ENCODE measurements at places on chromosomes 4 and X. TPM values are rescaled to one million over a fixed set of nuclear protein-coding genes. Genes with fewer than 3 reads are reported as not detected.

DNA sequence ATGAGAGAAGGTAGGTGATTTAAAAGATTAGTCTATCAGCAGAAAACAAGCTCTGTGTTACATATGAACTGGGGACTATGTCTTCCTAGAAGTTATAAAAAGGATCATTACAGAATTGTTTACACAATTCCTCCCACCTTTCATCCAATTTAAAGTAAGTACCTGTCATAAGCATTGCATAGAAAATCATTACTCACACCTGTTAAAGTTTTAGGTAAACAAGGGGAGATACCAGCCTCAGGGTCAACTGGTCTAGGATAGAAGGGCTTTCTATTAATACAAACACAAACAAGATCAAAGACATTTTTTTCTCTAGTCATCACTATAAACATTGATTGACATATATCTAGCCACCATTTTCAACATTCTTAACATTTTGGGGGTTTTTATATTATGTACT lies 333.9 kb downstream of the ARHGAP24 start:
- DNase-seq = no peak
- no peaks in the 10 kb centered on the region for H3K27me3 ChIP-seq
- H3K27ac ChIP-seq = peak overlapping the region; percentile 90
- H3K4me3 ChIP-seq = no peak overlapping the region
- H3K36me3 ChIP-seq = no peaks in the 10 kb centered on the region

DNA sequence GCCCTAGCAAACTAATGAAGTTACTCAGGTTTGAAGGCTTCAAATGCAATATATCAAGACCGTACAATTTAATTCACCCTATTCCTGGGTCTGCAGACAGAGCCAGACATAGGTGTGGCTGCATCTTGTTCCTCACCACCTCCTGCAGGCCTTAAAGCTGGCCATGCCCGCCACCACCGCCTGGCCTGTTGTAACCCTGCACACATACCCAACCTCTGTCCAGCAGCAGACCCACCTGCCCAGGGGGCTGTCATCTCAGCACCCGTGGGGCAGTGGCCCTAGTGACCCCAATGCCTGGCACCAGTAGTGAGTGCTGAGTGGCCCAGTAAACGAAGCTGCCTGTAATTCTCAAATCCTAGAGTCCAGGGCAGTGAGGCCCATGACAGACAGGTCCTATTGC lies 40.7 kb downstream of the ZBTB49 start:
- no peaks in the 10 kb centered on the region for H3K36me3 ChIP-seq
- H3K4me1 ChIP-seq = peaks cover 9% of the 10 kb centered on the region
- H3K4me3 ChIP-seq = no peak overlapping the region
- peak; percentile 77 for DNase-seq
- H3K27me3 ChIP-seq = no peaks in the 10 kb centered on the region
- no peak overlapping the region for H3K27ac ChIP-seq

DNA sequence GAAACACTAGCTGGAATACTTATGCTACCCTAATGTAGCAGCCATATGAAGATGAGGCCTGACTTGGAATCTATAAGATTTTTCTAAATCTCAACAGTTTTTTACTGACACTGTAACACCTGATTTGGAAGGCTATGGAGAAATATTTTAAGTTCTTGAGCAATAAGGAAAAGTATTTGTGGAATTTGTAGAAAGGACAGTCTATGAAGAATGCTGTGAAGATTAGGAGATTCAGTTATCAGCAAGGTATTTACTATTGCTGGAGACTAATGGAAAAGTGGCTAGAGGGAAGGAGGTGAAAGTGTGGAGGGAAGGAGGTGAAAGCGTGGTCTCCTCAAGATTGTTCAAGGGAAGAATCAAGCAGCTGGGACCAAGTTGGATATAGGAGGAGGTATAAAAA lies 190.0 kb upstream of the EMCN start:
- no peak overlapping the region for H3K27ac ChIP-seq
- H3K4me1 ChIP-seq = peaks cover 3% of the 10 kb centered on the region
- no peak for DNase-seq
- H3K4me3 ChIP-seq = no peak overlapping the region

DNA sequence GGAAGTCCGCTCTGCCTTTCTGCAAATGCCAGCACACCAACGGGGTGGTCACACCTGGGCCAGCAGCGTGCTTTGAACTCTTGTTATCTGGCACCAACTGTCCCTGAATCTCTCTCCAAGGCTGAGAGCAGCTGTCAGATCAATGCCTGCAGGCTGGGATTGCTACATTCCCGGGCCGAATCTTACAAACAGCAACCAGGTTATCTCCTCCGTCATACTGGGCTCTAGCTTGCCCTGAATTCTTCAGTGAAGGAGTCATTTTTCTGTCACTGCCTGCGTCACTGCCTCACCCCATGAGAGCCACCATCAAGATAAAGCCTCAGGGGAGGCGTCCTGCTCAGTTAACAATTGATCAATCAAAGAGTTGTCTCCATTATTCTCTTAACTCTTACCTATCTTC lies 329.4 kb upstream of the PPARGC1A start:
- peaks cover 1% of the 10 kb centered on the region for H3K36me3 ChIP-seq
- H3K4me1 ChIP-seq = no peaks in the 10 kb centered on the region
- no peak overlapping the region for H3K27ac ChIP-seq
- H3K4me3 ChIP-seq = no peak overlapping the region

- no peaks in the 10 kb centered on the region for H3K27me3 ChIP-seq
- H3K27ac ChIP-seq = no peak overlapping the region
- H3K36me3 ChIP-seq = no peaks in the 10 kb centered on the region
- no peaks in the 10 kb centered on the region for H3K4me1 ChIP-seq
- no peak overlapping the region for H3K4me3 ChIP-seq
These were observed 116.3 kb downstream of the BMP15 start for GRCh38 chrX:51026862-51027261.

DSPP gene
- total RNA-seq = not detected

- H3K27ac ChIP-seq = no peak within 1 kb of the TSS
- H3K4me3 ChIP-seq = peak within 1 kb of the TSS; percentile 76
- H3K36me3 ChIP-seq = no peaks in the 10 kb centered on the region
These were observed at the start of gene DDIT4L for GRCh38 chr4:100189820-100190642. DDIT4L (minus strand) TSS chr4:100190468; CDS start chr4:100189983, 485 bp downstream.

PLXNB3 gene
- total RNA-seq = 36.3 TPM

GRCh38 chrX:37047776-37048175 lies 39.6 kb downstream of the FAM47C start:
- no peaks in the 10 kb centered on the region for H3K4me1 ChIP-seq
- no peak for DNase-seq
- no peak overlapping the region for H3K4me3 ChIP-seq
- H3K36me3 ChIP-seq = no peaks in the 10 kb centered on the region

DACH2 gene
- not detected for total RNA-seq

- DNase-seq = no peak
- no peaks in the 10 kb centered on the region for H3K36me3 ChIP-seq
- H3K4me1 ChIP-seq = peaks cover 50% of the 10 kb centered on the region
These were observed 407 bp downstream of the IL13RA1 start for GRCh38 chrX:118727686-118728339.

DNA sequence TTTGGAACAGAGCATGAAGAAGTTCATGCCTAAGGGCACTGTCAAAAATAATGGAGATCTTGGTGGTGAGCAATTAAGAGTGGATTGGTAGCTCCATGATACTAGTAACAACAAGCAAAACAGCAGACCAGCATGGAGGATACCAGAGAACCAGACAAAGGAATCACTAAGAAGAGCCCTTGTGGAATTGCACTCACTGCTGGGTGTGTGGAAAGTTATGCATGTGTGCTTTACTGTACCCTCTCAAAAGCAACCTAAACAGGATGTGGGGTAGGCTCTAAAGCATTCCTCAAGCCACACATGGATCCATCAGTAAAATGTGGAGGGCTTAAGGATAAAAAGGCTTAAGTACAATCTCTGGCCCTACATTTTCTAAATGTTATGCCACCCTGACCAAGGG lies 69.5 kb downstream of the AR start:
- H3K4me1 ChIP-seq = peaks cover 25% of the 10 kb centered on the region
- no peak overlapping the region for H3K4me3 ChIP-seq
- no peak for DNase-seq
- no peaks in the 10 kb centered on the region for H3K27me3 ChIP-seq

BEX1 gene
- 6.0 TPM for total RNA-seq

GRCh38 chr4:4609622-4610334 lies 67.9 kb upstream of the STX18 start:
- no peaks in the 10 kb centered on the region for H3K4me1 ChIP-seq
- H3K27me3 ChIP-seq = peaks cover 1% of the 10 kb centered on the region
- no peak overlapping the region for H3K4me3 ChIP-seq

GRCh38 chr4:126385954-126386353 lies 1071.2 kb downstream of the FAT4 start:
- no peaks in the 10 kb centered on the region for H3K4me1 ChIP-seq
- peaks cover 7% of the 10 kb centered on the region for H3K27me3 ChIP-seq
- H3K4me3 ChIP-seq = no peak overlapping the region
- peaks cover under 1% of the 10 kb centered on the region for H3K36me3 ChIP-seq
- no peak overlapping the region for H3K27ac ChIP-seq
- DNase-seq = no peak

PAQR3 gene
- 12.8 TPM for total RNA-seq

TEX13C gene
- total RNA-seq = not detected

DNA sequence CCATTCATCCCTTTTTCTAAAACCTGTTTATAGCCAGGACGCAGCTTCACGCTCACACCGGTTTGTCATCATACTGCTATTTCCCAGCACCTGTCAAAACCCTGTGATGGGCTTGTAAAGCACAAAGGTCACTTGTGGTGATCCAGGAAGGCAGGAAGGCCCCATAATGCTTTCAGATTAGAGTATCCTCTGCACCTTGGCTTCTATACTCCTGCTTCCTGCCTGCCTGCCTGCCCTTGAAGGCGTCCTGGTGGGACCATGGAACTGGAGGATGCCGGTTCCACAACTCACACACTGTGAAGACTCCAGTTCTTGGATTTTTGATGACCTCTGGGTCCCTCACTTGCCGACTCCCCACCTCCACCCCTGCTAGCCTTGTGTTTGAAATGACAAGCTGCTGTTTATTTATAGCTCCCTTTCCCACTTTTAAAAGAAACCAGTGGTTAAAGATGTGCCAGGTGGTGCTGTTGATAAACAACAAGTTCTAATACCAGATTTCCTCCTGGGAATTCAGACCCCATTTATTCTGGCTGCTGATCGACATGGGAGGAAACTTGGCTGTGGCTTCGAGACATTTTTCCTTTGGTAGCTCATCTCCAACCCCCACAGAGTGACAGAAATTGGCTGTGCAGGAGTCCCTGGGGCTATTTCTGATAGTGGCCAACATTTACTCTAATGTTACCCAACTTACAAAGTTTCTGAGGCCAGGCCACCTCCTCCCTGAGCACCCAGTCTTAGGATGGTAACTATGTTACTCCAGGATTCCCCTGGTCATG lies 211.5 kb downstream of the KDR start:
- H3K4me3 ChIP-seq = no peak overlapping the region
- H3K4me1 ChIP-seq = no peaks in the 10 kb centered on the region
- no peaks in the 10 kb centered on the region for H3K27me3 ChIP-seq

- H3K36me3 ChIP-seq = no peaks in the 10 kb centered on the region
- peaks cover 1% of the 10 kb centered on the region for H3K27me3 ChIP-seq
- no peak overlapping the region for H3K4me3 ChIP-seq
- H3K27ac ChIP-seq = no peak overlapping the region
- peaks cover 4% of the 10 kb centered on the region for H3K4me1 ChIP-seq
These were observed 127.1 kb downstream of the KLHL13 start for GRCh38 chrX:117989512-117989911.

TBC1D8B gene
- total RNA-seq = 19.8 TPM

DNA sequence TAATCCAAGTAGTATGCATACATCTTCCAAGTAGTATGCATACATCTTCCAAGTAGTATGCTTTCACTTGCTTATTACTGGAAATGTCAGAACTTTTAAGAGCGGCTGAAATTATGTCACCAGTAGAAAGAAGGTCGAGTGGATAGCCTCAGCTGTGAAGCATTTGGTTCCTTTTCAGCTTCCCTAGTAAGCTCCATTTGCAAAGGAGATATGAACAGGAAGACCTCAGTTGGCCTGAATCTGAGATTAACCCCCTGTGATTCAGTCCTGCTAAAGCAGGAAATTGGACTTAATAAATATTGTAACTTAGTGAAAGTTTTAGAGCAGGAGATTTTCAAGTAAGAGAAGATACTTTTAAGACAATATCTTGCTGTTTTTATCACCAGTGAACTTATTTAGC lies 48.1 kb downstream of the PCDH7 start:
- no peak overlapping the region for H3K27ac ChIP-seq
- H3K4me3 ChIP-seq = no peak overlapping the region
- no peaks in the 10 kb centered on the region for H3K36me3 ChIP-seq
- H3K27me3 ChIP-seq = no peaks in the 10 kb centered on the region
- no peak for DNase-seq
- H3K4me1 ChIP-seq = peaks cover 50% of the 10 kb centered on the region

- no peaks in the 10 kb centered on the region for H3K4me1 ChIP-seq
- DNase-seq = no peak
- no peaks in the 10 kb centered on the region for H3K27me3 ChIP-seq
- H3K4me3 ChIP-seq = no peak overlapping the region
These were observed 66.0 kb upstream of the PLAC8 start for GRCh38 chr4:83180431-83180968.

- no peak overlapping the region for H3K4me3 ChIP-seq
- no peak overlapping the region for H3K27ac ChIP-seq
- peak; percentile 53 for DNase-seq
- H3K36me3 ChIP-seq = no peaks in the 10 kb centered on the region
- peaks cover 60% of the 10 kb centered on the region for H3K4me1 ChIP-seq
These were observed 32.0 kb upstream of the SPON2 start for GRCh38 chr4:1204286-1204827.

GPR119 gene
- not detected for total RNA-seq

GRCh38 chr4:151014521-151015458 lies at the start of gene LRBA:
LRBA (minus strand) TSS chr4:151015284; CDS start chr4:151014642, 642 bp downstream.
- H3K27me3 ChIP-seq = no peaks in the 10 kb centered on the region
- peak within 1 kb of the TSS; percentile 100 for H3K4me3 ChIP-seq
- peak within 1 kb of the TSS; percentile 96 for H3K27ac ChIP-seq

DNA sequence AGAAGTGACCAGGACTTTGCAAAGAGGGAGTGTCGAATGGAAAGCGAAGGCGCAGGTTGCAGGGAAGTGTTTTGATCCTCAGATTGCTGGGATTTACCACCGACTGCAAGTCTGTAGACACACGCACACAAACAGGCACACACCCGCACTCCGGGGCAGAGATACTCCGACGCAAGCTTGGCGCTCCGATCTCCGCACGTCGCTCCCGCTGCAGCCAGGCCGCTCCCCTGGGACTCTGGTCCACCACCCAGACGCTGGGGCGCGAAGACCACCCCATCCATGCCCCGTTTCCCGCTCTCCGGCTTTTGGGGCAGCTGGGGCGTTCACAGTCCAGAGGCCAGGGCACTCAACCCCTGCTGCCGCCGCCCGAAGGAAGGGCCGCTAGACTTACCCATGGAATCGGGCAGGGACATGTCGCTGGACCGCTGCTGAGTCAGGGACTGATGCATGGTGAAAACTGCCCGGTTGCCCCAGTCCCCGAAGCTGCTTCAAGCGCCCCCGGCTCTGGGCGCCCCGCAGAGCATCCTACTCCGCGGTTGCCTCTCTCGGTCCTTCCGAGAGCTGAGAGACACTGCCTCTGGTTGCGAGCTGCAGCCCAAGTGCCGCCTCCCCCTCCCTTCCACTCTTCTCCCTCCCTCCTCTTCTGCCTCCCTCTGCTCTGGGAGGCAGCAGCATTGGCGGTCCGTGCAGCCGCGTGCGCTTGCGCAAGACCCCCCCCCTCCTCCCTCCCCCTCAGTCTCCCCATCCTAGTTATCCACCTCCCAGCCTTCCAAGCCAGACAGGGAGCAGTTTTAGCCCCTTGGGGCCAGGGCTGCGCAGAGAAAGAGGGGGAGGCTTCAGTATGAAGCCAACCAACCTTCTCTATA lies at the start of gene TMEM255A:
TSS of gene TMEM255A (minus strand) at position 601 of the 866 bp plus-strand sequence. CDS start at position 449, 152 bp downstream.
- H3K4me3 ChIP-seq = peak within 1 kb of the TSS; percentile 64
- no peaks in the 10 kb centered on the region for H3K36me3 ChIP-seq
- DNase-seq = no peak
- H3K27ac ChIP-seq = no peak within 1 kb of the TSS
- peaks cover 54% of the 10 kb centered on the region for H3K27me3 ChIP-seq

GRCh38 chr4:53371843-53372521 lies 5.5 kb upstream of the FIP1L1 start:
- H3K4me1 ChIP-seq = peaks cover 4% of the 10 kb centered on the region
- no peak overlapping the region for H3K4me3 ChIP-seq
- no peak for DNase-seq
- no peaks in the 10 kb centered on the region for H3K36me3 ChIP-seq
- H3K27ac ChIP-seq = no peak overlapping the region

Data from chondrocyte (in vitro differentiated cells).